Activated T-cell treated with anti-CD3 and anti-CD28 coated beads for 48 hours (primary cell): ENCODE measurements at places on chromosomes 2 and 18.

DNA sequence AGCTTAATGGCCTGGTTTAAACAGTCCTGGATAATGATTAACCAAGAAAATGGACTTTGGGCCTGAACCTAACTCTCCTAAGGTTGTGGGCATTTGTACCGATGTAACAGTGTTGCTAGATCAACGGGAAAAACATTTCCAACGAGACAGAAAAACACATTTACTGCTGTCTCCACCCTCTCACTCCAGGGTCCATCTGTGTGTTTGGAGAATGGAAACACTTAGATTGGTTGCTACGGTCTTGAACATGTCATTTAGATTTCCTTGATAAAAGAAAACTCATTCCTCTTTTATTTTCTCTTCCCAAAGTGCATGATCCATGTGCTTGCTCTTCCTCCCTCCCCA lies 88.0 kb downstream of the SOCS6 start:
- no peak for DNase-seq

DNA sequence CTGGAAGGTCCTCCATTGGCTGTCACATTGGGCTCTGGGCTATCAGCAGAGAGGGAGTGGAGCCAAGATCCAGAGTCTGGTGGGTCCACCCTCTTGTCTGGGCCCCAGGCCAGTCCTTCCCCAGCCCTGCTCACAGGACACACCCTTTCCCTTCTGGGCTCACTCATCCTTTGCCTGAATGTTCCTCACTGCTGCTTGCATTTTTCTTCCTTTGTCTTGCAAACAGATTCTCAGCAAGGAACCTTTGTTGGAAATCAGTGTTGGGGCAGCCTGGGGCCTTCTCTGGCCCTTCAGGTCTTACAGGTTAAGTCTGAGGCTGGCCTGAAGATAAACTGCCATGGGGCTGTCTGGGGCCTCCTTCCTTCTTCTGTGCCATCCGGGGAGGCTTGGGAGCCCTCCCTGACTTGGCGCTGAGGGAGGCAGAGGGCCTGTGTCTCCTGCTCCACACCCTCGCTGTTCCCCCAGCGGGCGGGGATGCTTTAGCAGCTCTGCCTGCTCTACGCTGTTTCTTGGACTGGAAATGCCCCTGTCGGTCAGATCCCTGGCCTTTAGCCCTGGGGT lies 11.5 kb upstream of the CELF4 start:
- DNase-seq, result no peak

- DNase-seq, result no peak
These were observed 42.7 kb downstream of the VSNL1 start for GRCh38 chr2:17583166-17583565.

DNA sequence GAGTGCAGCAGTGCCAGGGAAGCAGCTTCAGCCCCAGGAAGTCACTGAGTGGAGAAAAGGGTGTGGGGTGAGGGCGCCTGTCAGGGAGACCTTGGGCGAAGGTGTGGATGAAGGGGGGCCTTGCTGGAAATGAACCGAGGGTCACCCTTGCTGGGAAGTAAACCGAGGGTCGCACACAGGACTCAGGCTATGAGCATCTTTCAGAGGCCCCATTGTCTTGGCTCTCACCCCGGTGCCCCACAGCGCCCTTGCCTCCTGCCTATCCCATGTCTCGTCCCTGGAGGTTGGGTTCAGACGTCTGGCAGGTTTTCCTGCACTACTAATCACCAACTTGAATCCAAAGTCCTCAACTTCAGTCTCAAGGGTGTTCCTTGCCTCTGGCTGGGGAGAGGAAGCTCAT lies 122.8 kb upstream of the PXDN start:
- DNase-seq, result no peak

- no peak for DNase-seq
These were observed 747.1 kb upstream of the ACVR2A start for GRCh38 chr2:147097747-147098146.

DNA sequence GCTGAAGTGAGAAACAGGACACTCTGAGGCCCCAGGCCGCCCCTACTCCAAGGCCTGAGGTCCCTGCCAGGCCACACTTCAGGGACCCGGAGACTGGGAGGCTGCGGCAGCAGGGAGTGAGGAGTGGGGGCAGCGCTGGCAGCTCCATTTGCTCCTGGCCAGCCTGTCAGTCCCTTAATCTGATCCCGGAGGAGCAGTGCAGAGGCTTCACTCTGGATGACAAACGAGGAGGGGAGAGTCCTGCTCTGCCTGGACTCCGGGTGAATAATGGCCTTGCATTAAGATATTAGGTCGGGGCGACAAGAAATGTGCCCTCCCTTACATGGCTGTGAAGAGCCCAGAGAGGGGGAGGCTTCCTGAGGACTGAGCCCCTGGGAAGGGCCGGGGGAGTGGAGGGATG lies 14.3 kb upstream of the PRSS56 start:
- no peak for DNase-seq

DNA sequence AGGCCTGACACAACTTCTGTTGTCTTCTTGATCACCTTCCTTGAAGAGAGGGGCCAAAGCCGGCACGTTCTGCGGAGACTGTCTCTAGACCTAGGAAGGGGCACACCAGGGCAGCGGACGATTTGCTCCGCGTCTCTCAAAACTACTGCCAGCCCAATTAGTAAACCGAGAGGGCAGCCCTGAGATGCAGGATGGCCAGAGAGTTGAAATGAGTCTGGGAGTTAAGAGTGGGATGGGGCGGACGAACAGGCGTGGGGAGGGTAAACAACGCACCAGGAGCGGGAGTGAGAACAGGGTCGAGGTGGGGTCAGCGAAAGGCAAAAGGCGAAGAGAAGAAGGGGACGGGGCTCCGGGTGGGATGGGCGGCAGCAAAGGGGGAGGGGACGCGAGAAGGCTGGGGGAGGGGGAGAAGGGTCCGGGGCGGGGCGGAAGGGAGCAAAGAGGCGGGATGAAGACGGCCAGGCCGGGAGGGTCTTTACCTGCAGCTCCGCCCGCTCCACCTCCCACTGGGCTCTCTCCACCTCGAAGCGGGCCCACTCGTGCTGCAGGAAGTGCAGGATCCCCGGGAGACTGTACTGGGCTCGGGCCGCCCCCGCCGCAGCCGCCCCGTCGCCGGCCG lies 476 bp downstream of the STRN start:
- DNase-seq, result no peak

DNA sequence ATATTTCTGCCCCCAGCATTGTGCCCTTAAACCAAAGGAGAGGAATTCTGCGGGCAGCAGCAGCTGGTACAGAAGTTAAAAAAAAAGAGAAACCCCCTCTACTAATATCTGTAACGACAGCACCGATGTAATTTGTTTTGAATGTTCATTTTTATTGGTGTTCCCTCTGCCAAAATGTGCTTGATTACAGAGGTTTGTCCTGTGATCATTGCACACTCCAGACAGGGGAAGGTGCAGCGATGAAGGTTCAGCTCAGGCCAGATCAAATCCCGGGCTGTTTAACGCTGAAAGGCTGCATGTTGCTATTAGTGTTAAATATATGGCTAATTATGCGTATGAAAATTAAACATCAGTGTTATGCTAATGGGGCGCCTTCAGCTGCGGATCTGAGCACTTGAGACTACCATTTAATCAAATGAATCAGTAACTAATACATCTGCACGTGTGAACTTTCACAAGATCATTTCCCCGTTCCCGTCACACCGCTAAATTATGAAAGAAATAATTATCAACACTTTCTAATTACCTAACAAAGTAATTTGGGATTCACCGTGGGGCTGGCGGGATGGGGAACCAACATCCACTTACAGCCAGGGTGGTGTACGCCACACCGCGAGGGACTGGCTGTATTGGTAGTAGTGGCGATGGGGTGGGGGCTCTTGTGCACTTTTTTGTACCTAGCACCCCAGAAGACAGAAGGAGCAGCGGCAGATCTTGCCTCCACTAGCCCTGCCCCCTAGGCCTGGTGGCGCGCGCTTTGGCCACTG lies 1.5 kb upstream of the DLX1 start:
- DNase-seq, result no peak

- DNase-seq, result no peak
These were observed 5.5 kb downstream of the VSNL1 start for GRCh38 chr2:17545680-17546613.

DNA sequence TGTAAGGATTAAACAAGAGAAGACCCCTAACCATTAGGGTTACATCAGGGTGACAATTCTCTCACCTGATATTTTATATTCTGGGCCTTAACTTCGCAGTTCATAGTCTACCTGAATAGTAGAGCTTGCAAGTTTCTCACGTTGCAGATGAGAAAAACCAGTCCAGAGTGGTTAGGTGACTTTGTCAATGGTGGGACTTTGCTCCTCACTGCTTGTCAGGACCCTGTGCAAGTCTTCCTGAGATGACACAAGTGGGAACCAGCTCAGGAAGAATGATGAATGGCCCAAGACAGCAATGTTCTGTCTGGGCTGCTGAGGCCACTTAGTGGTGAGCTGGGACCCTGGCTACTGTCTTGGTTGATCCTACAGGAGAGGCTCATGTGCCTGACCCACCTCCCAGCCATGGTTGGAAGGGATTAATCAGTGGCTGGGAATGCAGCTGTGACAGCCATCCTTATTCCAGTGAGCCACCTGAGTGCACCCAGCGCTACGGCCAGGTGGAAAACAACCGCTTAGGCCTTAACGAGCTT lies 16.9 kb downstream of the LGALSL start:
- DNase-seq, result no peak

DNA sequence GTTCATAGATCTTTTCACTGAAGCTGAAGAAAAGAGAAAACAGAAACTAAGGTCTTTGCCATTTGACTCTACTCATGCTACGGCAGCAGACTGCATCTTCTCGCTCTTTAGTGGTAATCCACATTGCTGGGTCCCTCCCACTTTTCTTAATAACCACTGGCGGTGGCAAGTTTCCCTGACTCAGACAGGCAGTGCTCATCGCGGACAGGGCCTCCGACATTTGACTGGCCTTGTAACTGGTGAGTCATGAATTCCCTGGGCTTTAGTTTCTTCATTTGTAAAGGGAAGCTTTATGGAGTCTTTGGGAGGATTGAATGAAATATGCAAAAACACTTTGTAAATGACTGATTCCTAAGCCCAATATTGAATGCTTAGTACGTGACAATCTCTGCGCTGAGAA lies 238.2 kb upstream of the RBBP8 start:
- no peak for DNase-seq

- DNase-seq, result no peak
These were observed 5.5 kb downstream of the SULT1C4 start for GRCh38 chr2:108383146-108383830.

GRCh38 chr2:238127165-238128060 lies 11.1 kb upstream of the KLHL30 start:
- no peak for DNase-seq

- DNase-seq, result no peak
These were observed 291.4 kb downstream of the DYSF start for GRCh38 chr2:71744781-71745180.

DNA sequence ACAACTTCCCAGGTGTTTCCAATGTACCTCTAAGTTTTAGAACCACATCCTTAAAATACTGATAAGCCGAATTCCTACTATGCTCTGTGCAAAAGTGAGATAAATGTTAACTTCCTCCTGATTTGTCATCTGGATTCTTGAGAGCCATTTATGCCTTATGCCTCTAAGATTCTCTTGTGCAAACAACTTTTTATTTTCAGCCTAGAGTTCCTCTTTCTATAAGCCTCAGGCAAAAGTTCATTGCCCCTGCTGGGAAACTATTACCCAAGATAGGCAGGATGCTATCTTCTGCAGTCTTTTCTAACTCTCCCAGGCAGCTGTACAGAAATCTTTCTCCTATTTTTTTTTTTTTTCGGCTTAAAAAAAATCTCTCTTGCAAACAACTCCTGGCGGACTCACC lies 216.1 kb downstream of the KCNJ3 start:
- DNase-seq, result no peak

- DNase-seq, result no peak
These were observed 9.8 kb downstream of the EN1 start for GRCh38 chr2:118837621-118838020.

GRCh38 chr2:80858965-80859364 lies 554.4 kb upstream of the LRRTM1 start:
- no peak for DNase-seq

GRCh38 chr2:64401529-64401880 lies 52.5 kb upstream of the LGALSL start:
- no peak for DNase-seq

DNA sequence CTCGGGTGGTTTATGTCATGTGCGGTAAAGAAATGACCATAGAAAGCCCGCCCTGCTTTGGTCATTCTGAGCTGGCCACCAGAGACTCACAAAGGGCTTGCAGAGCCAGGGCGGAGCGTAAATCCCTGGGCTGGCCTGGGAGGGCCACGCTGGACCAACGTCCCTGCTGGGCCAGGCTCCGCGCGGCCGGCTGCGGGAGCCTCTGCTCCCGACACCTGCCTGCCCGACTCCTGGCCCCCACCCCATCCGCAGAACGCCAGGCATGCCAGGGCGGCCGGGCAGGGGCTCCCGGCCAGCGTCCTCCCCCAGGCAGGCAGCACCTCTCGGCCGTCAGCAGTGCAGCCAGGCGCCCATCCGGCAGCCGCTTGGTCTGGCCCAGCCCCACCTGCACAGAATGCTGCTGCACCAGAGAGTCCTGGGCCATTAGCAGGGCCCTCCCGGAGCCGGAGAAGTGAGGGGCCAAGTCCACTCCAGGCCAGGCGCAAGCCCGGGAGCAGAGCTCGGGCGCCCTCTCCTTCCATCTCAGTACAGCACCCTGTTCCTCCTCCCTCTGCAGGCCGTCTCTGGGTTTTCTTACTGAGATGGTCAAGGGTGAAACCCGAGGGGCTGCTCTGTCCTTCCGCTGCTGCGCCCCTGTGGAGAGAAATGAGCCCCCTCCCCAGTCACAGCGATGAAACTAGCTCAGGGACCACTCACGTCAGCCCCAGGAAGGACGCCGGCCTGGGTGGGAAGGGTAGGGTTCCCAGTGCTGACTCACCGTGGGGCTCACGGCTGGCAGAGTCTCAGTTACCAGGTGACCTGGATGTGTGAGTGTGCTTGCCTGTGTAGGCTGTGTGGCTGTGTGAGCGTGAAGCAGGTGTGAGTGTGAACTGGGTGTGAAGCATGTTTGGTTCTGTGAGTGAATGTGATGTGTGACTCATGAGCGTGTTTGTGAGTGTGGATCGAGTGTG lies 83.3 kb downstream of the PTGR3 start:
- no peak for DNase-seq

DNA sequence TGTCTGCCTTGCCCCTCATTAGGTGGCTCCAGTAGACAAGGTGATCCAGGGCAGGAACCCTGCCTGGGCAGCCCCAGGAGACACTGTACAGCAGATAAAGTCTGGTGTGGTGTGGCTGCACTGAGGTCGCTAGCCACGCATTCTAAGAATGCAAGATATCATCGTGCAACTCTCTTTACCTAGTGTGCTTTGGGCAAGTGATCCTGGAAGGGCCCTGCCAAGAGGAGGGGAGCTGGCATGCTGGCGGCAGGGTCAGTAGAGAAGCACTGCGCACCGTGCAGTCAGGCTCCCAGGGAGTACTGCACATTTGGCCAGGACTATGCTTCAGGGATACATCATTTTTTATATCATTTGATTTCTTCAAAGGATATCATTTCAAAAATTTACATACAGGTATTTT lies 195.3 kb upstream of the SMAD2 start:
- DNase-seq, result no peak

- no peak for DNase-seq
These were observed 285.1 kb downstream of the SLC4A3 start for GRCh38 chr2:219912491-219912921.

GRCh38 chr18:62827397-62827796 lies 112.1 kb downstream of the PHLPP1 start:
- DNase-seq, result no peak

GRCh38 chr2:5172923-5173322 lies 519.3 kb upstream of the SOX11 start:
- no peak for DNase-seq

- no peak for DNase-seq
These were observed 410.4 kb downstream of the MEIS1 start for GRCh38 chr2:66845307-66845706.

GRCh38 chr2:183892315-183892941 lies 705.9 kb upstream of the ZNF804A start:
- no peak for DNase-seq
